Transverse colon (tissue), 4 donors: ENCODE measurements at places on chromosomes 7 and 10. TPM values are rescaled to one million over a fixed set of nuclear protein-coding genes. Genes with fewer than 3 reads are reported as not detected.

GRCh38 chr7:21448974-21449373, 21.1 kb downstream of the SP4 start:
- no peaks in the 10 kb centered on the region for H3K4me1 ChIP-seq
- DNase-seq, result no peak
- no peaks in the 10 kb centered on the region for H3K27me3 ChIP-seq
- H3K36me3 ChIP-seq, result no peaks in the 10 kb centered on the region
- no peak overlapping the region for H3K4me3 ChIP-seq
- no peak overlapping the region for H3K27ac ChIP-seq

GRCh38 chr10:27628621-27629020, 117.0 kb downstream of the MKX start:
- no peak for DNase-seq
- H3K4me1 ChIP-seq, result no peaks in the 10 kb centered on the region
- no peaks in the 10 kb centered on the region for H3K36me3 ChIP-seq
- H3K27me3 ChIP-seq, result no peaks in the 10 kb centered on the region
- H3K4me3 ChIP-seq, result no peak overlapping the region

DNA sequence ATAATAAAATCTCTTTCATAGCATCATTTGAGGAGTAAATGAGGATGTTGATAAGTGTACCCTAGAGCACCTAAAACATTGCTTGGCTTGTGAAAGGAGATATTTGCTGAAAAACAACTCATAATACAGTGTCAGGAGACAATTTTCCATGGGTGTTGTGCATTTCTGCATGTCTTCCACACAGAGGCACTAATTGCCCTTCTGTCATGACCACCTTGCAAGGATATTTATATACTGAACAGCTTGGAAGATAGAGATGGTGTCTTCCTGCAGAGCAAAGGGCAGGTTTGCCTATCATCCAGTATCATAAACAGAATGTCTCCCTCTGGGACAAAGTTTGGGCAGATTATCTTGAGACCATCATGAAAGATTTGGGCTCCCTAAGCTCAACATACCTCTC, 495.2 kb upstream of the LRRN3 start:
- no peak for DNase-seq
- H3K4me1 ChIP-seq, result no peaks in the 10 kb centered on the region
- H3K27me3 ChIP-seq, result no peaks in the 10 kb centered on the region
- no peaks in the 10 kb centered on the region for H3K36me3 ChIP-seq

DNA sequence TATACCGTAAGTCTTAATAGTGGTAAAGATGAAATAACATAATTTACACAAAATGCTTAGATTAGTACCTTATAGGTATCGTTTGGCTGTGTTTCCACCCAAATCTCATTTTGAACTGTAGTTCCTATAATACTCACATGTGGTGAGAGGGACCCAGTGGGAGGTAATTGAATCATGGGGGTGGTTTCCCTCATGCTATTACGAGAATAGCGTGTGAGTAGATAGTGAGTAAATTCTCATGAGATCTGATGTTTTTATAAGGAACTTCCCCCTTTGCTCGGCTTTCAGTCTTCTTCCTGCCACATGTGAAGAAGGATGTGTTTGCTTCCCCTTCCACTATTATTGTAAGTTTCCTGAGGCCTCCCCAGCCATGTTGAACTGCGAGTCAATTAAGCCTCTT, 426.3 kb upstream of the POT1 start:
- no peaks in the 10 kb centered on the region for H3K27me3 ChIP-seq
- no peak for DNase-seq

DNA sequence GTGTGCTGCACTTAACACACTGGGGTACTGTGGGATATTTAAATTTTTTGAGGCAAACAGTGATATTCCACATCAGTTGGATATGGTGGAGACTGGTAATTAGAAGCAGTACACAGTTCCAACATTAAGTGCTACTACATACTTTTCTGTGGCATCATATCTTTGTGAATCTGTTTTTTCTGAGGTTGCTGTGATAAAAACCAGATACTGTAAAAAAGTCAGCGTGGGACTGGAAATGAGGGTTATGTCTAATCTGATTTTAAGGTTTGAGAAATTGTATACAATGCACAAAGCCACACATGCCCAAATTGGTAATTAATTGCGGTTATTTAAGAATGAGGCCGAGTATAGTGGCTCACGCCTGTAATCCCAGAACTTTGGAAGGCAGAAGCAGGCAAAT, 41.2 kb downstream of the TBC1D12 start:
- H3K4me3 ChIP-seq, result no peak overlapping the region
- no peak for DNase-seq
- H3K36me3 ChIP-seq, result no peaks in the 10 kb centered on the region
- H3K4me1 ChIP-seq, result no peaks in the 10 kb centered on the region

Gene STRIP2
- 1.1 TPM for total RNA-seq
